ENCODE measurements at places on chromosomes 3 and 15.

DNA sequence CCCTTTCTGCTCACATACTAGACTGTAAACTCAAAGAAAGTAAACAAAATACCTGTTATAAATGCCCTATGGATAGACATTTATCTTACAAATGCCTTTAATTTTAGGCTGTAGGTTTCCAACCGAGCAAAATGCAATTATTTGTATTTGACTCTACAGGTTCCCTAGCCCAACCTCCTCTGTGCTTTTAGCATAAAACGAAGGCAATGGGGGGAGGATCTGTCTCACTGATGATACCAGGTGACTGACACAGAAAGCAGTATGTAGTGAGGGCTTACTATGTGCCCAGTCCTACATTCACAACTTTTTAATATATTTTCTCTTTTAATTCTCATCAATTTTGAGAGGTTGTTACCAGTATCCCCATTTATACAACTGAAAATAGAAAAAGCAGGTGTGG is 87.4 kb downstream of the OXNAD1 start:
- no peak for DNase-seq

- DNase-seq: no peak
Measured at GRCh38 chr3:114756506-114757279, 390.4 kb downstream of the ZBTB20 start.

- no peak for DNase-seq
Measured at GRCh38 chr15:66882251-66883020, 180.4 kb downstream of the SMAD6 start.

GRCh38 chr3:66825375-66825774 is 172.7 kb upstream of the KBTBD8 start:
- no peak for DNase-seq

- DNase-seq: no peak
Measured at GRCh38 chr3:104673981-104674380, 692.7 kb upstream of the ALCAM start.

GRCh38 chr15:101152914-101153313 is 98.9 kb downstream of the CHSY1 start:
- no peak for DNase-seq

DNA sequence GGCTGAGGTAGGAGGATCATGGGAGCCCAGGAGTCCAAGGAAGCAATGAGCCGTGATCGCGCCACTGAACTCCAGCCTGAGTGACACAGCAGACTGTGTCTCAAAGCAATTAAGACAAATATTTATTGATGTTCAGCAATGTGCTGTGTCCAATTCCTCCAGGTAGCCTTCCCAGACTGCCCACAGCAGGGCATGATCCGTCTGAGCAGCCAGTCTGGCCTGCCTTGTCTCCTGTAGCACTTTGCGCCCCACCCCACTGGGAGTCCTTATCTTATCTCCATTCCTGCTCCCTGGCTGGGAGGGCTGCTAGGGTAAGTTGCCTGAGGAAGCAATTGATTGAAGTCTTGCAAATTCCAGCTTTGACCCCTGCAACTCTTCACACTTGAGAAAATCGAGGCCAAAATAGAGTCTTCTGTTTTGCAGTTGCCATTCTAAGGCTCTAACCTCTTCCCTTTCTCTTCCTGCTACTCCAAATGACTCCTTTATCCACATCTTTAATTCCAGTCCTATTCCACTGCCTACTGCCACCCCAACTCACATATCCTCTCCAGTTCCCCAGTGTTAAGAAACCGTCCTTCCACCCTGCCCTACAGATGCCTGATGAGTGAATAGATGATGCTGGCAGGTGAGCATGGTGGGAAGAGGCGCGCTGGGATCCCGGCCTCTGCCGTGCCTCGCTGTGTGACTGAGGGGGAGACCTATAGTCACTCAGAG is 26.9 kb upstream of the LCTL start:
- DNase-seq: no peak

DNA sequence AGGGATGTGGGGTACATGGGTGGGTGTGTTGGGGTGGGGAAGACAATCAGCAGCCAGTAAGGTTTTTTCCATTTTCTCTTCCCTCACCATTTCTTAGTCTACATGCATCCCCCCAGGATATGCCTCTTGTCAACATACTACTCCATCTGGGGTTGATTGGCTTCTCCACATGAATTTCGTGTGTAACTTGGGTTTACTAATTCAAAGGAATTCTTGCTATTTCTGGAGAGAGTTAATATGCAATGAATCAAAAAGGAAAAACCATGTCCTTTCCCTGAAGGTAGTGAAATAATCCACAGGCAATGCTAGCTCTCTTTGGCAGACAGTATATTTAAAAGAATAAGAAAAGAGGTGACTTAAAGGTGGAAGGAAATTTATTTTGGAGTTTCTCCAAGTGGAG is 198.4 kb downstream of the EBLN2 start:
- no peak for DNase-seq

- DNase-seq: no peak
Measured at GRCh38 chr3:88105325-88105724, 44.4 kb upstream of the C3orf38 start.

DNA sequence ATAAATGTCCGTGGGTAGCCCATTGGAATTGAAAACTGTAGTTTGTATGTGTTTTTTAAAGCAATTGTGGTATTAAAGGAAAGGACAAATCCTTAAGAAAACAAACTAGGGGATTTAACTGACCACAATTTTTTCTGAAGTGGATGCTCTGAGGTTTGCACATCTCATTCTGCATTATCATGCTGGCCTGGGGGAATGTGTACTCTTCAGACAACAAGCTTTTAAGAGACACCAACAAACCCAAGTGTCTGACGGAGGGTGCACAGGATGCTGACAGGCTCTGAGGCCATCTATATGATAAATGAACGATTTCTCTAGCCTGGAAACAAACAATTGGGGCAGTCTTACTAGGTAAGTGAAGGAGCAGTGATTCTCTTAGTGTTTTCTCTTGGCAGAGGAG is 9.1 kb downstream of the LINS1 start:
- DNase-seq: peak; percentile 28

GRCh38 chr3:186110975-186111974 is 2.4 kb upstream of the ETV5 start:
- no peak for DNase-seq

DNA sequence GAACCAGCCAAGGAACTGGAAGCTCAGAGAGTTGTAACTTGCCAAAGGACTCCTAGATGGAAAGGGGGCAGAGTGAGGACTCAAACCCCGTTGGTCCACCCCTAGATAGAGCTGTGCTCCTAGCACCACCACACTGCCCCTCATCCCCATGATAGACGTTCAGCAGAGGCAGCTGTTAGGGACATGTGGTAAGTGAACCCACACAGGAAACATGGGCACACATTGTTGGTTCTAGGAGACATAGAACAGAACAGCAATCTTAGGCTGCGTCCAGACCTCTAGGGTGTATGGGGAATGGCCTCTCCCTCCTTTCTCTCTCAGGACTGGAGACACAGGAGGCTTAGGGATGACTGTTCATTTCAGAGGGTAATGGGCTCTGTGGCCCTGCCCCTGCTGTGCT is 102.7 kb downstream of the ANP32A start:
- DNase-seq: no peak

GRCh38 chr3:10004506-10004905 is 17.9 kb upstream of the EMC3 start:
- DNase-seq: no peak

GRCh38 chr3:136239094-136239493 is 11.0 kb upstream of the PCCB start:
- no peak for DNase-seq

- no peak for DNase-seq
Measured at GRCh38 chr15:76961268-76962011, 29.9 kb downstream of the RCN2 start.

DNA sequence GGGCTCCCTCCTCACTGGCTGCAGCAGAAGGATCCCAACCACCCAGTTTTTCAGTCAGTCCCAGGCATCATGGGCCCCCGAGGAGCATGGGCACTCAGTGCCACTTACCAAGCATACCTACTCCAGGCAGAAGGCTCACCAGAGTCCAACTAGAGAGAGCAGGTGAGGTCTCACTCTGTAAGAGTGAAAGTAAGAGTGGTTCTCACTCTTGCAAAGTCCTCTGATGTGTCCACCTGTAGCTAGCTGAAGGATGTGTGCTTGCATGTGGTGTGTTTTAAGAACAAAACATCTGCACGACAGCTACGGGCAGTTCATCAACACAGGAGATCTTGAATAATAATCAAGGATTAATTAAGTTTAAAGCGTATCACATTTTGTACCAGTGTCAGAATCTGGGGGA is 49.7 kb downstream of the CCK start:
- no peak for DNase-seq

DNA sequence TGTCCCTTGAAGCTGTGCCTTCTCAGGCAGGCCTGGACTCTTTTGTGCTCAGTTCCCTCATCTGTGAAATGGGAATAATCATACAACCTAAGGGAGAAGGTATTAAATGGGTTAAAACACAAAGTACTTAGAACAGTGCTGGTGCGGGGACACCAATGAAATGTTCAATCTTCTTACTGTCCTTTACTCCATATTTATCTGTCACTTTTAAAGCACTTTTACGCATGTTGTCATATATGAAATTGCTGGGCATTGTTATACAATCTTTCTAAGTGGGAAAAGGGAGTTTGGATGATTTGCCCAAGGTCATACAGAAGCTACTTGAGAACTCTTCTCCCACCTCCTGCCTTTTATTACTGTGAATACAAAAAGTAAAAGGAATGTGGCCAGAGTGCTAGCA is 87.8 kb upstream of the PSMD6 start:
- DNase-seq: no peak

GRCh38 chr3:63679186-63679585 is 26.7 kb downstream of the SNTN start:
- DNase-seq: no peak

DNA sequence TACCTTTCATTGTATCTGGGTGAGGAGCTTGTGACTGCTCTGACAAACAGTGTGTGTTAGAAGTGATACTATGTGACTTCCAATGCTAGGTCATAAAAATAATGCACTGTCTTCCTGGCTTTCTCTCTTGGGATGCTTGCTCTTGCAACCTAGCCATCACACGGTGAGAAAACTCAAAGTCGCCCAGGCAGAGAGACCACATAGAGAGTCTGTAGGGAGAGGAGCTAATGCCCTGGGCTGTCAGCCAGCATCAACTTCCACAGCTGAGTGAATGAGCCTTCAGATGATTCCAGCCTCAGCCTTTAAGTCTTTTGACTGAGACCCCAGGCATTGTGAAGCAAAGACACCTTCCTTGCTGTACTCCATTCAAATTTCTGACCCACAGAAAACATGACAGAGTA is 220.6 kb upstream of the SGO1 start:
- no peak for DNase-seq

GRCh38 chr3:149592758-149593240 is 65.0 kb downstream of the WWTR1 start:
- no peak for DNase-seq

GRCh38 chr3:48835650-48836366 is 11.9 kb downstream of the PRKAR2A start:
- DNase-seq: no peak

DNA sequence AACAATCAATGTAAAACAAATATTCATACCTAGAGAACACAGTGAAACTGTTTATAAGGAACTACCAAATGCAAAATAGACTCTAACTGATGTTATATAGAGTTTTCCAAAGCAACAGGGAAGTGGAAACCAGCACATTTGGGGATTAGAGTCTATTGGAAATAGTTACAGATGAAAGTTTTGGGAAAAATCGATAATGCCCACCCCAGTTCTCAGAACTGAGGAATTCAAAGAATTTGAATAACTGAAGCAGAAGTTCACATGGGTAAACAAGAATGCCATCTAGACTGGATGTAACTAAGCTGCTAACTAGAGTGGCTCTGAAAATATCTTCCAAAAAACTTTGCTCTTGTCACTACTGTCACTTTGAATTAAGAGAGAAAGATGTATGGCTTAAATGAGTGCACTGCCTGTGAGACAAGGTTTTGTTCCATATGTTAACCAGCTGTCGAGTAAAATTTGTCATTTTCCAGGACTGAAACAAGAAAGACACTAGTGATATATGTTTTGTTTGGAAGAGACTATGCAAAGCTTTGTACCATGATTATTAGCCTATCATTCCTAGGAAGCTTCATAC is 9.2 kb upstream of the DENND4A start:
- DNase-seq: no peak

DNA sequence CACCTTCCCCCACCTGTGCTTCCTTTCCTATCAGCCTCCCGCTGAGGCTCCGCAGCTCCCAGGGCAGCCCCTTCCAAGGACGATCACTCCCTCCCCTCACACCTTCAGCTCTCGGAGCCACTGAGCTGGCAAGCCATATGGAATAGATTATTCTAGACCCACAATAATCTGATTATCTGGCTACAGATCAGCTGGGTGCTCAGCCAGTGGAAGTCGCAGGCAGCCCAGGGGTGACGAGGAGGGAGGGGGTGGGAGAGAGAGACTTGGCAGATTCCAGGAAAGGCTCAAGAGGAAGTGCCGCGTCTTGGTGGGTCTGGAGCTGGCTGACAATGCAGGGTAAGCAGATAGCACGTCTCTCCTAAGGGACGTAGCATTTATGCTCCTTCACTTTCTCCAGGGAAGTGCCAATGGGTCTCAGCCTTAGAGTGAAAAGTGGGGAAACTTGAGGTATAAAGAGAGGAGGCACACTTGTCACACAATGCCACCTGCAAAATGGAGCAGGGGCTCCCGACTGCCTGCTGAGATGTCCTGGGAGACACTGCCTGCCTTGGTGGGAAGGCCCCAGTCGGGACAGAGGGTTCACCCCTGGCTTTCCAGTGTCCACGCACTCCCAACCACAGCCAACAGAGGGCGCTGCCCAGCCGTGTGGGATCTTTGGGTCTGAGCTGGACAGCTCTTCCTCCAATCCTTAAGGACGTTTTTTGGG is 9.4 kb upstream of the MESP1 start:
- DNase-seq: no peak

- no peak for DNase-seq
Measured at GRCh38 chr15:92886042-92886537, 14.0 kb upstream of the CHD2 start.

DNA sequence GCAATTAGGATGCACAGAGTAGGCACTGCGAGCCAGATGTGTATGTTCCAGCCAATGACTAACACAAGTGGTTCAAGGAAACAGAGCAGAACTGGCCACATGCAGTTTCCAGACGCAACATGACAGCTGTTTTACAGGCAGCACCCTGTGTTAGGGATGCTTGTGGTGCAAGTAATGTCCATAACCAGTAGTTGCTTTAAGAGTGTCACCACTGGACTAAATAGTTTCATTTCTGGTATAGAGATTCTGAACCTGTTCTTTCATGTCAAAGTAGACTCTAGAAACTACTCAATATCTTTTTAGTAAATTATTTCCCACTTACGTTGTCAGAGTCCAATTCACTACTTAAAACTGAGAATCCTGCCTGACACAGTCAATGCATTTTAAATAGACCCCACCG is 14.5 kb upstream of the LPP start:
- no peak for DNase-seq

Measured in smooth muscle cell of the brain vasculature (primary cell).